ENCODE measurements at places on chromosomes 1 and 21.

DNA sequence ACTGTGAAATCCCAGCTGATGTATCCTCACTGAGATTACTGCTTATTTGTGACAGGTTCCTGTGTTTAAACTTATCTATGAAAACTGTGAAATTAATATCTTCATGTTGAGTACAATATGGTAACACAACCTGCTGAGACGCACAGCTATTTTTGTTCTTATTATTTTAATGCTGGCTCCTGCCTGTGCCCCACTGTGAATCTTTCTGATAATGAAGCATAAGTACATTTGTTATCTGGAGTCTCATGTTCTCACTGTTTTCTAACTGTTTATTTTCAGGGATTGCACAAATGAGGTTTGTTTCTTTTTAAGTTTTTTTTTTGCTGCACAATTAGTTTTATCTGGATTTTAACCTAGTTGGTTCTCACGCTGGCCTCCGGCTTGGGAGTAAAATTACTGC, 39.9 kb upstream of the IFNAR2 start:
- no peak for DNase-seq

- no peak for DNase-seq
Observed at GRCh38 chr1:61926597-61926996, 184.3 kb downstream of the PATJ start.

- DNase-seq, result no peak
Observed at GRCh38 chr1:112026016-112026415, 36.5 kb upstream of the KCND3 start.

DNA sequence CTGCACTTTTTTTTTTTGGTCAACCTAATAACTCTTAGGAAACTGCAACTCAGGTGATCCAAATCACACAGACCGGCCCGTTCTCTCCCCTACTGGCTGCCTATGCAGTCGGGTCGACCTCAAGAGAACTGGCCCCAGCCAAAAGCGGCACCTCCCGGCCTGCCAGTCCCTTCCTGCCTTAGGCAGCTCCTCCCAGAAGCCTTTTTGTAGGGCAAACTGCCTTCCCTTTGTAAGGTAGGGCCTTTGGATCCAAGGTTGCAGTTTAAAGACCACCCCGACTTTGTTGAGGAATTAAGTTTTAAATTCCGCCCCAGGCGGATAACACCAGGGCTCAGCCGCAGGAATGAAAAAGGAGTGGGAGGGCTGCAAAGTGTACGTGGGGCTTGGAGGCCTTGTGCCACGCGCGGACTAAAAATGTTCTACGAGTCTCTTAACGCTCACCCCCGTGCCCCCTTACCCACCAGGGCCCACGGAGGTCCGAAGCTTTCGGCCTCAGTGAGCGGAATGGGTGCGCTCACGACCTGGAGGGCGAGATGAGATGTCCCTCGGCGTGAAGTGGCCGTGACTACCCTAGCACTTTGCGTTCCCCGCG, 642 bp upstream of the ST3GAL3 start:
- no peak for DNase-seq

- DNase-seq, result peak; percentile 8
Observed at GRCh38 chr1:45802343-45803298, 791 bp upstream of the MAST2 start.

DNA sequence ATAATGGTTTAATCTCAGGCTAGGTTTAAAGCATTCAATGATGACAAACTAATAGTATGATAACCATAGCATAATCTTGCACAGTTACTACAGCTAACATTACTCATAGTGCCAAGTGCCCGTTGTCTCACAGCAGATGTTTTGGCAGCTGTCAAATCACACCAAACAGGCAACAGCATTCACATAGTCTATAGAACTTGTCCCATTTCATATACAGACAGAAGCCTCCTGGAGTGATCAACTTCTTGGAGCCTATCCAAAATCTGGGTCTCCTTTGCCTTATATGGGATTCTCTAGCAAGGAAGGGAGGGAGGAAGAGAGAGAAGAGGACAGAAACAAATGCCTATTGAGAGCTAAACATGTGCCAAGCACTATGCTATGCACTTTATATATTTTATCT, 250.6 kb upstream of the ZP4 start:
- DNase-seq, result no peak

GRCh38 chr21:44907966-44908895, 12.5 kb downstream of the ITGB2 start:
- no peak for DNase-seq

GRCh38 chr21:42989816-42990650, 15.7 kb downstream of the PKNOX1 start:
- no peak for DNase-seq

GRCh38 chr1:181142096-181142958, 53.8 kb downstream of the IER5 start:
- peak; percentile 85 for DNase-seq

DNA sequence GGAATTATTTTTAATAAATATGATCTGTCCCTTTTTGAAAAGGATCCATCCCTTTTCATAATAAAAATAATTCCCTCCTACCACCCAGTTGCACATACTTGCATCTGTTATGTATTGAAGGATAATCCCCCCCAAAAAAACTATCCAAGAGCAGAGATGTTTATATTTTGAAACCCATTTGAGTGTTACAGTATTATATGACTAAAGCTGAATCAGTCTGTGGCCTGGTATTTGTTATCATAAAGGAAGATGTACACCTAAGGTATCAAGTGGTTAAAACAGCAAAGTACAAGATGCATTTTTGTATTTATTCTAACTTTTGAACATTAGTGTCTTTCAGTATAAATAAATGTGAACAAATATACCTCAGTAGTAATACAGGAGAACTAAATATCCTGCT, 12.7 kb upstream of the TGFB2 start:
- no peak for DNase-seq

GRCh38 chr1:206866062-206866461, 639 bp downstream of the IL20 start:
- DNase-seq, result no peak

DNA sequence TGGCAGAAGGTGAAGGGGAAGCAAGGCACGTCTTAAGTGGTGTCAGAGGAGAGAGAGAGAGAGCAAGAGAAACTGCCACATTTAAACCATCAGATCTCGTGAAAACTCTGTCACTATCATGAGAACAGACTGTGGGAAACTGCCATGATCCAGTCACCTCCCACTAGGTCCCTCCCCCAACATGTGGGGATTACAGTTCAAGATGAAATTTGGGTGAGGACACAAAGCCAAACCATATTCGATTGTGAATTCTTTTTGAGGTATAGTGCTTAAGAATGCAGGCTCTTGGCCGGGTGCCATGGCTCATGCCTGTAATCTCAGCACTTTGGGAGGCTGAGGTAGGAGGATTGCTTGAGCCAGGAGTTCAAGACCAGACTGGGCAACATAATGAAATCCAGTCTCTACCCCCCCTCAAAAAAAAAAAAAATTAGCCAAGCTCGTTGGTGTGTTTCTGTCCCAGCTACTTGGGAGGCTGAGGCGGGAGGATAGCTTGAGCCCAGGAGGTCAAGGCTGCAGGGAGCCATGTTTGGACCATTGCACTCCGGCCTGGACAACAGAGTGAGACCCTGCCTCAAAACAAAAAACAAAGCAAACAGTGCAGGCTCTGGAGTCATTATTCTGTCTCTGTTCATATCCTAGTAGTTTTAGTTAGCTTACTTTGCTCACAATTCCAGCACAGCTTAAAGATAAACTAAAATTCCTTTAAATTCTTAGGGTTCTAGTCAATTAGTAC, 6.0 kb downstream of the ZCCHC17 start:
- no peak for DNase-seq

GRCh38 chr1:3557366-3557765, 53.9 kb downstream of the MEGF6 start:
- DNase-seq, result no peak

- DNase-seq, result no peak
Observed at GRCh38 chr1:212782422-212783154, 9.0 kb downstream of the NSL1 start.

DNA sequence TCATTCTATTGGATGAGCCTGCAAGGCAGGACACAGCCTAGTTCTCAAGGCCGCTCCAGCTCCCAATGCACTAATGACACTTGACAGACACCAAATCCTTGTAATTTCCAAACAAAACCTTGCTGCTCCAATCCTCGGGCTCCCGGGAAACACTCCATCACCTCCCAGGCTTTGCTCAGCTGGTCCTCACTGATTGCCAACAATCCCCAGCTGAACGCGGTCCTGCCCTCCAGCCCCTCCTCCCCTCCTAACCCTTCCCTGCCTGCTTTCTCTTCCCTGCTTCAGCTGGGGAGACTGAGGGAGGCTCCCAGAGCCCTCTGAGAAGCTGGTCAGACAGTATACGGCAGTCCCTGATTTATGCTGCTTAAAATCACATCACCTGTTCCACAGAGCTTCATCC, 114.4 kb upstream of the TNR start:
- no peak for DNase-seq

- DNase-seq, result no peak
Observed at GRCh38 chr21:44650265-44650972, 4.0 kb downstream of the KRTAP12-4 start.

DNA sequence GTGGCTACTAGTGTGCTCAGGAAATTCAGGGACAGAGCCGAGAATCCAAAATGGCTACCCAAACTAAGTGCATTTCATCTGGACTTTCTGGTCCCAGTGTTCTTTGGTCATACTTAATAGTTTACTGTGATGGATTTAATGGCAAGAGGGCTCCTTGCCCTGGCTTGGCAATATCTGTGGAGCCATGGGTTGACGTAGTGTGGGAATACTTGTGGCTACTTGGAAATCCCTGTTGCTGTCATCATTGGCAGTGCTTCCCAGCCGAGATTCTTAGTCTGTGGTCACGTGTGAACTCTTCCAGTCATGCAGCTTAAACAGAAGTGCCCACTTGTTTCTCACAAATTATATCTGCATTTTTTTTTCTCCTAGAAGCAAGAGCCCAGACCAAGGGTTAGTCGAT, 198.9 kb downstream of the HS2ST1 start:
- DNase-seq, result no peak

- no peak for DNase-seq
Observed at GRCh38 chr1:248702714-248703113, at the start of gene OR14I1. TSS of gene OR14I1 (minus strand) at chr1:248702766.

DNA sequence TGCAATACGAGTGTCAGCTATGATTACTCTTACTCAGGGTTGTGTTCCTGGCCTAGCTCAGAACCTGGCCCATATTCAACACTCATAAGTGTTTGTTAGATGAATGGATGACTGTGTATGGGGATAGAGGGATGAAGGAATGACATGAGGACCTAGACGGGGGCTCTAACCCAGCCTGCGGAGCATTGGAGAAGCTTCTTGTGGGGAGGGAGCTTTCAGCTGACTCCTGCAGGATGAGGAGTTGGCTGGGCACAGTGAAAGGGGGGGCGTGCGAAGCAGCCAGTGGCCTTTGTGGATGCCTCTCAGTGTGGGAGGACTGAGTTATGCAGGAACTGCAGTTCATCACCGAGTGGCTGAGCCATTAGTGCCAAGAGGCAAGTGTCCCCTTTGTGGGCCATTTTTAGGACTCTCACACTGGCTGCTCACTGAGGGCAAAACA, 1.2 kb upstream of the EXTL1 start:
- no peak for DNase-seq

DNA sequence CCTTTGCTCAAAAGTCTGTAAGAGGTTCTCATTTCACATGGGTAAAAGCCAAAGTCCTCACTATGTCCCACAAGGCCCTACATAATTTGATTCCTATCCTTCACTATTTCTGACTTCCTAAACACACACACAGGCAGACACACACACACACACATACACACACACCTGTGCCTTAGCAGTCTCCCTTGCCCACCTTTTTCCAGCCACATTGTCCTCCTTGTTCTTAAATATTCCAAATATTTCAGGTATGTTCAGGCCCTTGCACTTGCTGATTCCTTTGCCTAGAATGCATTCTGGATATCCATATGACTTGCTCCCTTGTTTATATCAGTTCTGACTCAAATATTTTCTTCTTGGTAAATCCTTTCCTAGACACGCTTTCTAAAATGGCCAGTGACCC, 54.6 kb downstream of the NTNG1 start:
- DNase-seq, result no peak

DNA sequence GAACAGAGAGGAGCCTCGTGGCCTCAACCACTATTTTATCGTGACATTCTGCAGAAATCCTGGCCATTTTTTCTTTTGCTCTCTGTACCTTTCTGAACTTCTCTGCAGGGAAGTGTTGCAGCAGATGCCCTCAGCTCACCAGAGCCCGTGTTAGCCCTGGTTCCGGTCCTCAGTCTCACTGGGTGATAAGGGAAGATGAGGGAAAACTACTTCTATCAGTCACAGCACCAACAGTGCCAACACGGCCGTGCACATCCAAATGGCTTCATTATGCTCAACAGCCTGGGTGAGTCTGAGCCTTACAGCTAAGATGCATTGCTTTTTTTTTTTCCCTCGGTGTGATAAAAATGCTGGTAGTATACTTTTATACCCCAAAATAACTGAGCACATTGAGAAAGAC, 93.0 kb downstream of the KIF26B start:
- DNase-seq, result no peak

- DNase-seq, result no peak
Observed at GRCh38 chr1:233394860-233395717, 67.6 kb downstream of the MAP3K21 start.

- no peak for DNase-seq
Observed at GRCh38 chr1:202586018-202586821, 124.0 kb downstream of the SYT2 start.

GRCh38 chr1:78779831-78780230, 130.2 kb downstream of the IFI44 start:
- no peak for DNase-seq

GRCh38 chr21:37164742-37165141, 91.7 kb downstream of the TTC3 start:
- DNase-seq, result no peak

DNA sequence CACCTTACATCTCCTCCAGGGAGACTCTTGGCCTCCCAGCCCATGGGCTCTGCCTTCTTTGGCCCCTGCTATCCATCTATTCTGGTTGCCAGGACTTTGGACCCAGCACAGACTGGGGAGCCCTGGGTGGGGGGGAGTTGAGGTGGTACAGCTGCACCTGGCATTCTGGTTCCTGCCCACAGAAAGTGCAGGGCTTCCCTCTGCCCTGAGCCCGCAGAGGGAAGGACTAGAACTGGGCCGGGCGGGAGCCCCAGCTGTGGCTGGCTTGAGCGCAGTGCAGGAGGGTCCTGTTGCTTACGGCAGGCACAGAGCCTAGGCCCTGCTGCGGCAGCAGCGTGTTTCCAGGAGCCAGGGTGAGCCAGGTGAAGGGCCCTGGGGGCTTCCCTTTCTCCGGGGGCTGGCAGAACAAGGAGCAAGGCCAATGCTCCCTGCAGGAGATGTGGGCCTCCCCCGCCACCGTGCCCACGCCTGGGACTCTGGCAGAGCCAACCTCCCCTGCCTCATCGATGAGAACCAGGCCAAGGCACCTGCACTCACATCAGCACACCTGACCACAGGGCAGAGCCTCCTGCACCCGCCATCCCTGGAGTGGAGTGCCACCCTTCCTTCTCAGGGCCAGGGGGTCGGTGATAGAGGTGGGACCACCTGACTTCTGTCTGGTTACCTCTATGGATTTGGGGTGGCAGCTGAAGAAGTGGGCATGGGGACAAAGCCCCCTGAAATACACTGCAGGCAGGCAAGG, 16.1 kb downstream of the PARS2 start:
- DNase-seq, result no peak

- DNase-seq, result no peak
Observed at GRCh38 chr1:94107141-94107540, 13.8 kb downstream of the ABCA4 start.

GRCh38 chr1:29636936-29637335, 400.6 kb downstream of the PTPRU start:
- no peak for DNase-seq

- peak; percentile 42 for DNase-seq
Observed at GRCh38 chr1:17826165-17826488, 71.0 kb downstream of the ACTL8 start.

GRCh38 chr1:119915517-119915916, 19.2 kb upstream of the ADAM30 start:
- no peak for DNase-seq

GRCh38 chr21:16169102-16169511, 439.3 kb downstream of the USP25 start:
- DNase-seq, result no peak
